ENCODE measurements at places on chromosomes 2 and 18.

GRCh38 chr2:67997903-67998302, 64.9 kb downstream of the C1D start:
- DNase-seq, result no peak

GRCh38 chr2:66888246-66888645, 453.3 kb downstream of the MEIS1 start:
- DNase-seq, result no peak

DNA sequence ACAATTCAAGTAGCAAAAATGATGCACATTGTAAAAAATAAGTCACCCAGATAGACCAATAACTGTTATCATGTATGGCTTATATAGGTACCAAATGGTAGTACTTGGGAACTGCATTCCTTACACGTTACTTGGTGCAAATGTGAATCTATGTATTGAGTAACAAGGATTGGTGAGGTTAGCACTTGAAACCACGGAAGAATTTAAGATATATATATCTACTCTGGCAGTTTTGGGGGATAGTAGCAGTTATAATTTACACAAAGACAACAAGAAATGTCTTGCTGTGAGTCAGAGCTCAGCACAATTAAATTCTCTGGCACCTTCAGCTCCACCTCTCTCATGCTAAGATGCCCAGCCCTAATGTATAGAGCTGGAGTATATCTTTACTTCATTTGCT, 359.4 kb upstream of the RAB12 start:
- DNase-seq, result no peak

- DNase-seq, result peak; percentile 38
Measured at GRCh38 chr2:135904341-135904989, 28.2 kb upstream of the MCM6 start.

DNA sequence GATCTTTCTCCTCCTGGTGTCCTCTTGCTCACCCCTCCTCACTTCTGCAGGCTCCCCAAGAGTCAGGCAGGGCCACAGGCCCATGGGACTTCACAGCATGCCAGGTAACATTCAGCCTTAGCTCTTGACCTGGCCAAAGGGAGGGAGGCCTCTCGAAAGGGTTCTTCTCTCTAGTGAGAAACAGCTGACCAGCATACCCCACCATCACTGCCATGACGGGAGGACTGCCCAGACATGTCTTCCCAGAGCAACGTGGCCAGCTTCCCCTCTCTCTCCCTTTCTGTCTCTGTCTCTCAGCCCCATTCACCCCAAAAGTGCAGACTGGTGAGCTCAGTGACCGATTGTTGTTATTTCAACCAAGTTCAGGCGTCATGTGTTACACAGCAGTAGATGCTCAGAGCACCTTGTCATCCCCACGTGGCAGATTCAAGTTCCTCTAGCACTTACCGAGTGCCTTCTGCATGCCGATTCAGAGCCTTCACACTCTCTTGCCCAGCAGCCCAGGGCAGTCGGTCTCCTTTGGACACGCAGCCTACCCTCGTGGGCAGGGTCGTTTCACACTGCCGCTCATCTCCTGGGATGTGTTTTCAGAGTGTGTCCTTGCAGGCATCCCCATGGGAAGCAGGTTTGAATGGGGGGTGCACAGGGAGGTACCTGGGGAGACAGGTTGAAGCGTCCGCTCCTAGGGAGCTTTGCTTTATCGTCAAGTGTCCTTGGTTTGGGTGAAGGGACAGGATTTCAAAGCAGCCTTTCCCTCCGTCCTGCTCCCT, 259.9 kb downstream of the NDUFA10 start:
- no peak for DNase-seq

GRCh38 chr18:64663086-64663485, 514.2 kb upstream of the LINC00305 start:
- no peak for DNase-seq

GRCh38 chr2:241964133-241964532, 94.6 kb downstream of the RTP5 start:
- DNase-seq, result no peak

- peak; percentile 67 for DNase-seq
Measured at GRCh38 chr18:42298759-42299675, 344.0 kb downstream of the PIK3C3 start.

DNA sequence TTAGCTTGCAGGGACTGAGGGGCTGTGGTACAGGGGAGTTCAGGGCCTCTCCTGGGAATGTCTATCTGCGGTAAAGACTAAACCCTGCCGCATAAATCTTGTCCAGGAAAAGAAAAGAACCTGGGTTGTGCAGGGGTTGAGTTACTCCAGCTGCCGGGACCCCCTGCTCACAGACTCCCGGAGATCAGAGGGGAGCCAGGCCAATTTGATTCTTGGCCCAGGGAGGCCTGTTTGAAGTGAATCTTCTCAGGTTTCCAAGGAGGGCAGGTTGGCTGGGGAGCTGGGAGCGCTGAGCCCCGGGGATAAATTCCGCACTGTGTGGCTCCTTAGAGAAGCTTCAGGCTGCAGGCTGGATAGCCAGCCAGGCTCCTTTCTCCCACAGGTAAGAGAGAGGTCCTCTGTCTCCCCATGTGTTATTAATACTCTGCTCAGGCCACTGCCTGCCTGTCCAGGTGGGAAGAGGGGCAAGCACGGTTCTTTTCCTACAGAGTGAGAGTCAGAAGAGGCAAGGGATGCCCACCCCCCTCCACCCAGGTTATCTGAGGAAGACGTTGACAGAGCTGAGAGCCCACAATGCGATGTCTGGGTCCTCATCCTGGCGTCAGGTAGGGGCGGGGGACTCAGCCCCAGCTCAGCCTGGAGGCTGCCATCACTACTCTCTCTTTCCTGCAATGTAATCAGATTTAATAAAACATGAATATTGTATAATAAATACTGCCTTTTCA, 82.7 kb downstream of the LONRF2 start:
- DNase-seq, result no peak

DNA sequence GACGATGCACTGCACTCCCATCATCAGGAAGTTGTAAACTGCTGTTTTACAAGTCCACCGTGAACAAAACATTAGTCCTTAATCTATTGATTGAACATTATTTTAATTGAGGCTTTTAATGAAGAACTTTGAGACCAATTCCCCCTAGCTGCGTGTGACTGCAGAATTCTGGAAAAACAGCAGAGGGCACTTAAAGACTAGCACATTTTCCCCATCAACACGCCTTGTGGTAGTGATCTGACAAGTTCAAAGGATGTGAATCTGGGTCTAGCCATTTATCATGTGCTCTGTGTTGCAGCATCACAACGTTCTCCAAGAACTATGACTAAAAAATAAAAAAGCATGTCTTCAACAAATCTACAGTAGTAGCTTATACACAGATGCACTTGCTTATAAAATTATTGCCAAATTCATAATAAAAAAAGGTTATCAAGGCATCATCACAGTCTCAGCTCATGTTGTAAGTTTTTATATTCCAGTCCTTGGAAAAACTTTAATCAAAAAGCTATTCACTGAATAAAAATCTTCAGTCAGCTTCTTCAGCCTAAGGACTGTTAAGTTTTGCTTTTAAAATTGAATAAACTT, 35.8 kb downstream of the SKOR2 start:
- DNase-seq, result peak; percentile 29

GRCh38 chr2:237967463-237967951, 693 bp downstream of the UBE2F start:
- peak; percentile 35 for DNase-seq

DNA sequence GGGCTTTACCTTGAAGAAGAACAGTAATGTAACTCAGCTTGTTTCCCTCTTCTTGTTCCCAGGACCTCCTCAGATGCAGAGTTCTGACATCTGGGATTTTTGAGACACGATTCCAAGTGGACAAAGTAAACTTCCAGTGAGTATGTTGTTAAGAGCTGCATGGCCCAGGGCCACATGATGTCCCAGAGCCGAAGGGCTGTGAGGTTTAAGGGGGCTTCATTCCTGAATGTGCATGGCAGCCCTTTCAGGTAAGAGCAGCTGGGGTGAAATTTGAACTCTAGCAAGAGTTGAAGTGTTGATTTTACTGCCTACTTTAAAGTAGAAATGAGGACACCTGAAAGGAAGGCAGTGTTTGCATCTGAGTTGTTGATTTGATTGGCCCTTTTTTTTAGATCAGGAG, 13.3 kb downstream of the CHMP1B start:
- no peak for DNase-seq

DNA sequence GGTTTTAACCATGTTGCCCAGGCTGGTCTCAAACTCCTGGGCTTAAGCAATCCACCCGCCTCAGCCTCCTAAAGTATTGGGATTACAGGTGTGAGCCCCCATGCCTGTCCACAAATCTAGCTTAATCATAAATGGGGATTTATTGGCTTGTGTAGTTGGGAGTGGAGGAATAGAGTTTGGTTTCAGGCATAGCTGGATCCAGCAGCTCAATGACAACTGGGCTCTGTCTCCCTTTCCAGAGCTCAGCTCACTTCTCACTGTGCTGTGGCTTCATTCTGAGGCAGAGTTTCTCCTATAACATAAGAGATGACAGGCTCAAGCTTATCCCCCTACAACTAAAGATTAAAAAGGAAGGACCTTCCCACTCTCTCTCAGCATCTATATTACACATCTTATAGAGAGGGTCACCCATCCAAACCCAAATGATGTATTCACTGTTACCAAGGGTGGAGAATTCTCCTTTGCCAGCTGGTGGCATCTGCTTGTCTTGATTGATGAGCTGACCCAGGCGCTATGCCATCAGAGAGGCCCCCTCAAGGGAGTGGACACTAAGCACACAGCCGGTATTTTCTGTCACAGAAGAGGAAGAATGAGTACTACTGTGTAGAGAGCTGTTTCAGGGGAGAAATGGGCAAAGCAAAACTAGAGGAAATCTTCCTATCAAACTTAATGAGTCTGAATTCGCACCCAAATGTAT, 280.4 kb downstream of the PTPRM start:
- no peak for DNase-seq

GRCh38 chr18:74303936-74304335, 11.7 kb upstream of the C18orf63 start:
- no peak for DNase-seq

GRCh38 chr2:20421988-20422370, 24.9 kb upstream of the RHOB start:
- no peak for DNase-seq

DNA sequence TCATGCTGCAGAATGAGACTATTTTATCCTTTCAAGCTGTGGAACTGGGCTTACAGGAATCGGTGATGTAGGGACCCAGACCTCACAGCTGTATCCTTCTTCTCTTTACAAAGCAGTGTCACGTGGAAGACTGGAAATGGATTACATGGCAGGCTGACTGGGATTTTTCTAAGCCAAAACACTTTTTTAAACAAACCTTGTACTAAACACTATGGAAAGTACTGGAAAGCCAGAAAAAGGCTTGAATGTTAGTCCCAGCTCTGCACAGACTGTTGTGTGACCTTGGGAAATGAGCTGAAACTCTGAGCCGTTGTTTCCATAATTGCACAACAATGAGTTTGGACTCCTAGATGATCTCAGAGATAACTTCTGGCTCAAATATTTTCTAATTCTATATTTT, 7.6 kb upstream of the ADAM23 start:
- no peak for DNase-seq

- DNase-seq, result no peak
Measured at GRCh38 chr2:164624316-164624715, 3.0 kb upstream of the GRB14 start.

DNA sequence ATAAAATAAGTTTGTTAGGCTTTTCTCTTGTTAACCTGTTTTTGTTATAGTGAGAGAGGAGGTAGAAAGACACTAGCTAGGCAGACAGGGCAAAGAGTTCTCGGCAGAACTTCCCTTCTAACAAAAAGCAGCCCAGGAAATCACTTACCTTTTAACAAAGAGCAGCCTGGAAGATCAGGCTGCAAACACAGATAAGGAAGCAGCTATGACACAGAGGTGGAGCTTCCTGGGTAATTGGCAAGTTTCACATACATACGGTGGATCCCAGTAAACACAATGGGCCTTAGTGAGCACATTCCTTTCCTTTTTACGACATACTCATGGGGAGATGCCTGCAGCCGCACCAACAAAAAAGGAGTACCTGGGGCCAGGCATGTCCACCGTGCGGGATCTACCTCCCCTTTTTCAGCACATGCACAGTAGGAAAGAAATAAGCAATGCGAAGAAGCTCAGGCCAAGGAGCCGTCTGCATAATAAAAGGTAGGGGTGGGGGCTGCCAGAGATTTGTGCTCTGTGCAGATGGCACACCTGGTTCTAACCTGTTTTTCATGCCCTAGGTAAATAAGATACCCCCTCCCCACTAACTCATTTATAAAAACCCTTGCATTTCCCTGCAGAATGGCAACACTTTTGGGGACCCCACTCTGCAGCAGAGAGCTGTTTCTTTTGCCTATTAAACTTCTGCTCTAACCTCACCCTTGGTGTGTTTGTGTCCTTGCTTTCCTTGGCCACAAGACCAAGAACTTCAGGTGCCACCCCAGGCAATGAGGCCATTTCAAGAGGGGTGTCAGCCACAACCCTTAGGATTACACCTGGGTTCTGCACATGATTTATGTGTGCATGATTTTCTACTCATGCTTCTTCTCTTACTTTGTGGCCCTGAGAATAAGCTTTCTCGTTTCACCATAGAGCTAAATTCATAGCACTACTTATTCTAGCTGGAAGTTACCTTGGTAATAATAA, 26.5 kb downstream of the MDH1 start:
- DNase-seq, result no peak

DNA sequence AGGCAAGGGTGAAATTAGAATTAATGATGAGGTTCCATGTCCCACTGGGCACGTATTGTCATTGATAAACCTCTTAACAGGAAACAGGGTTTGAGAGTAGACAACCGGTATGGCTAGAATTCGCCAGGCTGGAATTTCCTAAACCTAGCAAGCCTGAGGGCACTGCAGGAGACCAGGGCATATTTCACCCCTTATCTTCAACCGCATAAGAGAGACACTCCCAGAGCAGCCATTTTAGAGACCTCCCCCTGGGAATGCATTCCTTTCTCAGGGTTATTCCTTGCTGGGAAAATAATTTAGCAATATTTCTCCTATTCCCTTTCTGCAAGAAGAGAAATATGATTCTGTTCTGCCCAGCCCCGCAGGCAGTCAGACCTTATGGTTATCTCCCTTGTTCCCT, 334.6 kb upstream of the LYPD1 start:
- no peak for DNase-seq

- DNase-seq, result no peak
Measured at GRCh38 chr2:120984046-120984445, 248.4 kb downstream of the GLI2 start.

GRCh38 chr2:236510034-236510433, 59.6 kb upstream of the ACKR3 start:
- DNase-seq, result no peak

GRCh38 chr18:31587529-31587928, 4.1 kb upstream of the TTR start:
- DNase-seq, result no peak
